NCI-H748 treated with DMSO at 0.1 percent for 48 hours (cell line): ENCODE measurements at places on chromosomes 3 and 15.

- no peak for DNase-seq
Measured at GRCh38 chr15:48592933-48593332, 52.6 kb downstream of the FBN1 start.

DNA sequence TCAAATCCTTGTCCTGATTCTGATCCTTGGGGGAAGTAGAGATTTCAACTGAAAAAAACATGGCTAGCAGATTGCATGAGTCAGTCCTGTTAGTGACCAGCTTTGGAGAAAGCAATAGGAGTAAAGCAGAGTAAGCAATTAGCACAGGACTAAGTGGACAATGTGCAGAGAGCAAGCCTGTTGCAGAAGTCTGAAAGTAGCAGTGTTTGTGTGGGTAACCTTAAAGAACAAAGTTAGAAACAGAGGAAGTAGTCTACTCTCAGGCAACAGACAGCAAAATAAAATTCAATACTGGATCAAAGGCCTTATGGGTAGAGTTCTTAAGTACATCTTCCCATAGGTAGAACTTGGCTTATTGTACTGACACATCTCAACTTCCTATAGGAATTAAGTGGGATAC lies 916.8 kb downstream of the CADM2 start:
- DNase-seq, result no peak

DNA sequence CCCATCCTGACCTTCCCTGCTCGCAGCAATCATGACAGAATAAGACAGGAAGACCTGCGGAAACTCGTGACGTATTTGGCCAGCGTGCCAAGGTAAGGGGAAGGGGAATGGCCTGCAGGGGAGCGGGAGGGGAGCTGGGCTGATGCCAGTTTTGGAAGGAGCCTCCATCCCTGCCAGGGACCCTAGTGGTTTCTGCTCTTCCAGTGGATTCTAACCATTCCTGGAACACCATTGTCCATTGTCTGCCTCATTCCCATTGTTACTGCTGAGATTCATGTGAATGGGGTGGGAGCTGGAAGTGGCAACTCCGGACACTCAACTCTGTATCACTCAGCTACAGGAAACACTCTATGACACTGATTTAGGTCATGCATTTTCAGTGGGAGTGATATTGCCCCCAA lies 242.9 kb upstream of the ROPN1 start:
- DNase-seq, result no peak

DNA sequence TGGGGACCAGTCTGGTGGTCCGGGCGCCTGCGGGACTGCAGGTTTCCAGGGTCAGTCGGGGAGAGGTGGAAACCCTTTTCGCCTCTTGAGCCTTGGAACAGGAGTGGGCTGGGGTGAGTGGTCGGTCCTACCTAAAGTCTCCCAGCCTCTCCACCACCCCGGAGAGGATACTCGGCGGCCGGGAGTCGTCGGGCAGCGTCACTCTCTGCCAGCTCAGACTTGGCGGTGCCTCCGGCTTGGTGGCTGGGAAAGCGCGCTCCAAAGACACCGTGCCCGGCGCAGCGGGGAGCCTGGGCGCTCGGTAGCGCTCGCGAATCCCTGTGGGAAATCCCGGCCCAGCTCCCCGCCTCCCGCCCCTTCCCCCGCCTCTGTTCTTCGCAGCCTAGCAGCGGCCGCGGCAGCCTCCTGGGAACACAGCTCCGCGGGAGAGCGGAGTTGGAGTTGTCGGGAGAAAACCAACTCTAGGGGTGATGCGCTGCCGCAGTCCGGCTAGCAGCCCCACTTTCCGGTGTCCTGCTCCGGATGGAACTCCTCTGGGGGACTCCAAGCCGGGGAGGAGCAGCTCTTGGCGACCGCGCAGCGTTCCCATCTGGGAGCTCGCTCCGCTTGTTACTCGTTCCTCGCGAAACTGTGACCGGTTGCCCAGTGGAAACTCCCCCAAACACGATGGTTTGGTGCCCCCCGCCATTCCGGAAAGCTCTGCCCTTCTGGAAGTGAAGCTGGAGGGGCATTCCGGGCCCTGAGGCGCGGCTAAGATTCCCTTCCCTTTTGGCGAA lies 1.4 kb downstream of the EPHB1 start:
- peak; percentile 16 for DNase-seq

- no peak for DNase-seq
Measured at GRCh38 chr3:161890147-161890625, 393.6 kb downstream of the OTOL1 start.

DNA sequence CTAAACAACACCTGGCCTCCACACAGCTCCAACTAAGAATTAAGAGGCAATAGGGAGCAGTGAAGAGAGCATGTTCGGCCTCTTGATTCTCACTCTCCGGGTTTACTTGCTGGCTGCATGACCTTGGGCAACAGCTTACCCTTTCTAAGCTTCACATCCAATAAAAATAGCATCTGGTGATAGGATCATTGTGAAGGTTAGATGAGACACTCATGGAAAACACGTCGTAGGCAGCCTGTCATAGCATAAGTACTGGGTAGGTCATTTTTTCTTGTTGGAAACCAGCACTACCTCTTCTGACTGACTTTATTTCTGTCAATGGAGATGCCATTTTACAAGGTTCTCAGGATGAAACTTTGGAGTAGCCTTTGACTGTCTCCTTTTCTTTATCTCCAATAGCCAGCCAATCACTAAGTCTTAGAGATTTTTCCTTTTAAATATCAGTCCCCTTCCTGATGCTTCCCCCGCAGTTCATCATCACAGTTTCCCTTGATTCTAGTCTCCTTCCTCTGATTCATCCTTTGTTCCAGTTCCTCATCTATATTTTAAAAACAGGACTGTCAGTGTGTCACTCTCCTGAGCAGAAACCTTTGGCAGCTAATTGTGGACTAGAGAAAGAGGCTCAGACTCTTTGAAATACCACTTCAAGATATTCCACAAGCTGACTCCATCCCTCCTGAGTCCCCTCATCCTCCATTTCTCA lies 271.5 kb downstream of the SLC9A9 start:
- DNase-seq, result no peak

DNA sequence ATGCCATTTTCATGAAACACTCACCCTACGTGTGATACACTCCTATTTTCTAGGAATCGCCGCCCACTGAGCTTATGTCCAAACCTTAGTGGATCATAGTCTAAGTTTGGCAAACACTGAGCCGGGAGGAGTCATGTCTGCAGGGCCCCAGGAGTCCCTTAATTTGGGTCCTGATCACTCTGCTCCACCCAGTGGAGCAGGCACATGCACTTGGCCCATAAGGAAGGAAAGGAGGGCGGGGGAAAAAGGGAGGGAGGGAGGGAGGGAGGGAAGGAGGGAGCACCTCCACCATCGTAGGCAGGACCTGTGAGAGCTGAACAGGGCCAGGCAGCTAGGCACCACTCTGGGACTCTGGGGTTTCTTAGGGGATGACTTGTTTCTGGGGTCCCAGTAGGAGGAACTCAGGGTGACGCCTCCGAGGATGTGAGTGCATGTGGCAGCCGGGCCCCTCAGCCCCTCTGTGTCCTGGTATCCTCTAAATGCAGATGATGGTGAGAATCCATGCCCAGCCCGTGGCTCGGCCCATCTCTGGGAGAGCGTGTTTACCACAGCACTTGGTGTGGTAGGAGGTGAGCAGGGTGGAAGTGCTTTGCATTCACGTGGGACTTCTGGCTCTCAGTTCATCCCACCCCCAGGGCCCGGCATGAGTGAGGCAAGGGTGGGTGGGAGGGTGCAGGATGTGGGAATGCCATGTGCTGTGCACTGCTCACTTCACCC lies 109.4 kb downstream of the KLF13 start:
- no peak for DNase-seq

DNA sequence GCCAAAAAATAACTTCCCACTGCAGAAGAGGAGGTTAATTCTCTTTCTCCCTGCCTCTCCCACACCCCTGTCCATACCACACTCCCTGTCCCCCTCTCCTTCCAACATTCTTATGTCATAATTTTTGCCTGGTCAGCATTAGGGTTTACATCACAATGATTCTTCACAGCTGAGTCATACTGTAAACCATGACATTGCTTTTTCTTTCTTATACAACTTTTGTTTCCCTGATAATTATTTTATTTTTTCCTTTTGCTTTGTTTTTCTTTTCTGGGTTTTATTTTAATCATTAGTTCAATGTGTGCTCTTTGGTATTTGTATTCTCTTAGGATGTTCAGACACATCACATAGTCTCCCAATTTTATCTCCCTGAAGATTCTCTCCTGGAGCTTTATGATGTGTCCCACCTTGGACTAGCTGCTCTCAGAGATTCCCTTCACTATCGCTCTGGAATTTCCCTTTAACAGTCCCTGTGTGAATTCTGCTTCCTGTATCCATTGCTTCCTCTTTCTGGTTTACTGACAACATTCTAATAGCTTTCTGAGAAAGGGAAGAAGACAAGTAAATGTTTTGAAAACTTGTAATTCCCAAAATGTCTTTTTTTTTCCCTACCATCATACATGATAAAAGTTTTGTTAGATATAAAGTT lies 70.7 kb downstream of the SOX2 start:
- DNase-seq, result no peak

- DNase-seq, result no peak
Measured at GRCh38 chr15:32778391-32779176, 60.8 kb downstream of the GREM1 start.

GRCh38 chr3:44018926-44019325 lies 222.8 kb upstream of the TOPAZ1 start:
- DNase-seq, result no peak

DNA sequence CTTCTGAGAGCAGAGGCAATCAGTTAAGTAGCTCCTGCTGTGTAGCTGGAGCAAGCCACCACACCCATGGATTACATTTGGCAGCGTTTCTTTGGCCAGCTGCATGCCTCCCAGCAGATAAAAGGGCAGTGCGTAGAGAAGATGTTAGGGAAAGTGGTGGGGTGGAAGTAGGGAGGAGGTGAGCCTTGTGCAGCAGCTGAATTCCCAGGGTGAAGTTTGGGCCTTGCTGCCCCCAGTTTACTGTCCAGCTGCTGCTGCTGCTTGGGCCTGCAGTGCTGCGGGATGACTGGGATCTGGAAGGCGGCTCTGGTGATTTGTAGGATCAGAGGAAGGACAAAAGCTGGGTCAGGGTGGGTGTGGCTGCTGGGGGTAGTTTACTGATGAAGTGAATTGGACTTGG lies 318.7 kb upstream of the C2CD4B start:
- no peak for DNase-seq

DNA sequence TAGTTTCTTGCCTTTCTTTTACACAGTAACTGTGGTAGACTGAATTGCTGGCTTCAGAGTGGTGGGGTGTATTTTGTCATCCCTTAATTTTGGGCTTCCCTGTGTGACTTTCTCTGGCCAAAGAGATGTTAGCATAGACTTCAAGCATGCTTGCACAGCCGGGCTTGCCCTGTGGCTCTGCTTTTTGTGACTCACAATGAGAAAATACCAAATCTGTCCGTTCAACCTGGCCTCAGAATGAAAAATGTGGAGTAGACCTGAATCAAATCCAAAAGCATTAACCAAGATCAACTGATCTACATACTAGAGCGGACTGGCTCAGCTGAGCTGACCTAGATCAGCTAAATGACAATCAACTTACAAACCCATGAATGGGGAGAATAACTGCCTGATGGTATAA lies 51.4 kb downstream of the PLAAT1 start:
- no peak for DNase-seq

GRCh38 chr3:46221938-46222337 lies 13.8 kb upstream of the CCR1 start:
- DNase-seq, result no peak

DNA sequence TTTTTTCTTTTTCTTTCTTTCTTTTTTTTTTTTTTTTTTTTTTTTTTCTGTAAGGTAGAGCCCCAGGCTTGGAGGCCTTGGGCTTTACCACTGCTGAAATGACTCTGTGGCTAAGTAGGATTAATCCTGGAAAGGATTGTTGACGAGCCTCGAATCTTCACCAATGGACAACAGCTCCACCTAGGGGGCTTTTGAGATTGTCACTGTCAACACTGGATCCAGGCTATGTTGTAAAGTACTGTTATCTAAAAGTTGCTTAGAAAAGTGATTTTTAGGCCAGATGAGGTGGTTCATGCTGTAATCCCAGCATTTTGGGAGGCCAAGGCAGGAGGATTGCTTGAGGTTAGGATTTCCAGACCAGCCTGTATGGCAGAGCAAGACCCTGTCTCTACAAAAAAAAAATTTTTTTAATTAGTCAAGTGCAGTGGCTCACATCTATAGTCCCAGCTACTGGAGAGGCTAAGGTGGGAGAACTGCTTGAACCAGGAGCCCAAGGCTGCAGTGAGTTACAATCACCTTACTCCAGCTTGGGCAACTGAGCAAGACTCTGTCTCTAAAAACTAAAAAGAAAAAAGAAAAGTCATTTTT lies 41.6 kb downstream of the KLHL18 start:
- DNase-seq, result peak; percentile 12

DNA sequence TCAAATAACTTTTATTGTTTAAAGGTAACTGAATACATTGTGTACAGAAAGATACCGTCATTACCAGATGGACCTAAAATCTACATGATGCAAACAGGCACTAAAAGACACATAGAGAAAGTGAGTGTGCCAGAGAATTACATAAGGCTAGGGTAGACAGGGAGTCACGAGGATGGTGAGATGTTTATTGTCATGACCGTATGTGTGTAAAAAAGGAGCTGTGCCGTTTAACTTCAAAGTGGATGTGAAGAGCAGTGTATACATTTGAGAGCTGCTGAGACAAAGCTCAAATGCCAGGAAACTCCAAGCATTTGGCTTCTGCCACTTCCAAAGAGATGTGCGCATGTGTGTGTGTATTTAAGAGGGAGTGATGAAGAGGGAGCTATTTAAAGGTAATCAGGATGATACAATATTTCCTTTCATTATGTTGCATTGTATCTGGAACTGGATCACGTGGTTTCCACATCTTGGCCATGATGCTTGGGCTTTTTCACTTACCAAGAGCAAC lies 51.4 kb upstream of the IGF1R start:
- DNase-seq, result no peak

DNA sequence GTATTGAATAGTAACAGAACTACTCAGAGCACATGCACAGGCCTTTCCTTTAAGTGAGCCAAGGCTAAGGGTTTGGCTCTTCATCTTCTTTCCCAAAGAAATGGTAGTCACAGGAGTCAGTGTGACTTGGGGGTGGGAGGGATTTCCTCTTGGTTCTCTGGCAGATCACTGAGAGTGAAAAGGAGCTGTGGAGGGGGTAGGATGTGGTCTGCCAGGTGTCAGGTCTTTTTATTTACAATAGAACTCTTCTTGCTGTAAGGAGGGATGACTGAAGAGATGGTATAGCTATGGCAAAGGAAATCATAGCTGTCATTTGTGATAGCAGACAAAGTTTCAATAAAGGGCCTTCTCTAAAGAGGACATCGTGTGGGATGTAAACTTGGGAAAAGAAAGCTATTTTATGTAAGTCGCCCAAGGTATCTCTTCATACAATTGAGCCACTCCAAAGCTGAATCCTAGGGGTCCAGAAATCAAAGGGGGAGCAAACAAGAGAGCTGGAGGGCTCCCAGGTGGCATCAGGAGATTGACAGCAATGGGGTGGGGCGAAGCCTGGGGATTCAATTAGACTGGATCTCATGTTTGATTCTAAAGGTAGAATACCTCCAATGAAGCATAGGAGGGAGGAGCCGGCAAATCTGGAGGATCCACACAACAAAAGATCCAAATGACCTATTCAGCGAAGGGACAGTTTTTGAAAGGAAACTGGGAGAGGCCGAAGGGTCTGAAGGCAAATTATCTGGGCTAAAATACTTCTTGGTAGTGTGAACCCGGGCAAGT lies 20.0 kb upstream of the CHD2 start:
- no peak for DNase-seq

- no peak for DNase-seq
Measured at GRCh38 chr3:46276497-46277099, 34.3 kb downstream of the CCR3 start.
